ENCODE measurements at places on chromosomes 5 and 9.

- DNase-seq, result no peak
Measured at GRCh38 chr9:69279084-69279731, 45.8 kb upstream of the ENTREP1 start.

GRCh38 chr5:21623831-21624230 is 1229.3 kb downstream of the CDH12 start:
- DNase-seq, result no peak

DNA sequence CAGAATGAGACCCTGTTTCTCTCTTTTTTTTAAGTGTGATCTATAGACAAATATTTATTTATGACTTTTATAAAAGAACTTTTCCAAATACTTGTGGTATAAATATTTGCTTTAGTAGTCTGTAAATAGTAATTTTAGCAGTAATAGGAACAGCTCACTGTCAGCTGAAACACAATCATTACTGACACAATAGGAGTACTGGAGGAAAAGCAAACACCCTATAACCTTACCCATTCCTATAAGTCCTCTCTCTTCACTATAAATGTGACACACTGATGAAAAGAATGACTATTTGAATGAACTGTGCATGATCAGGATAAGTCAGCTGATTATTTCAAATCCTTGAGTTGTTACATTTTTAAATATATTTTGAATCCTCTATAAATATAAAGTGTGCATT is 72.4 kb downstream of the CDH12 start:
- no peak for DNase-seq

- DNase-seq, result no peak
Measured at GRCh38 chr5:143037071-143037470, 266.9 kb downstream of the ARHGAP26 start.

- DNase-seq, result no peak
Measured at GRCh38 chr9:98971915-98972223, 28.2 kb downstream of the COL15A1 start.
